ENCODE measurements at places on chromosomes 5 and 9. TPM values are rescaled to one million over a fixed set of nuclear protein-coding genes. Genes with fewer than 3 reads are reported as not detected.

The NOXA1 gene
- 0.88 TPM for total RNA-seq

The SLC6A18 gene
- not detected for total RNA-seq

The IRX2 gene
- total RNA-seq: 18.2 TPM

The PCSK1 gene
- not detected for total RNA-seq

The REEP2 gene
- total RNA-seq: 3.0 TPM

The SNX30 gene
- total RNA-seq: 9.6 TPM

The SLCO4C1 gene
- 0.99 TPM for total RNA-seq

GRCh38 chr5:56498759-56499395, 265.7 kb upstream of the ANKRD55 start:
- no peak for DNase-seq

GRCh38 chr5:20683241-20683940, 695.4 kb upstream of the CDH18 start:
- no peak for DNase-seq

- no peak for DNase-seq
Observed at GRCh38 chr9:84061613-84062193, 81.1 kb downstream of the RMI1 start.

GRCh38 chr9:35729700-35730485, 2.1 kb downstream of the TLN1 start:
- DNase-seq: peak; percentile 81

DNA sequence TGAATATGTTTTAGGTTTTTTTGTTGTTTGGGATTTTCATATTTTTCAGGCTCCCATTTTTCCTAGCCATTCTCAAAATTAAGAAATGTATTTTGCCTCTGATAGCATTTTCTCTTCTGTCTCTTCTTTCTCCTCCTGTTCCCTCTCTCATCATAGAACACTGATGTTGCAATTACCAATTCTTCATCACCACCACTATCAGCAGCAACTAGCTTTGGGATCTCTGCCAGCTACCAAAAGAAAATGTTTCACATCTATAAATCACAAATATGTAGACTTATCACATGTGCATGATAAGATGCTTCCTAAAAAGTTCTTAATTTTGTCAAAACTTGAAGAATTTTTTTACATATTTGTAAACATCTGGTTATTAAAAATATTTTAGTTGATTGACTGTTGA, 887.1 kb downstream of the MAT2B start:
- DNase-seq: no peak

DNA sequence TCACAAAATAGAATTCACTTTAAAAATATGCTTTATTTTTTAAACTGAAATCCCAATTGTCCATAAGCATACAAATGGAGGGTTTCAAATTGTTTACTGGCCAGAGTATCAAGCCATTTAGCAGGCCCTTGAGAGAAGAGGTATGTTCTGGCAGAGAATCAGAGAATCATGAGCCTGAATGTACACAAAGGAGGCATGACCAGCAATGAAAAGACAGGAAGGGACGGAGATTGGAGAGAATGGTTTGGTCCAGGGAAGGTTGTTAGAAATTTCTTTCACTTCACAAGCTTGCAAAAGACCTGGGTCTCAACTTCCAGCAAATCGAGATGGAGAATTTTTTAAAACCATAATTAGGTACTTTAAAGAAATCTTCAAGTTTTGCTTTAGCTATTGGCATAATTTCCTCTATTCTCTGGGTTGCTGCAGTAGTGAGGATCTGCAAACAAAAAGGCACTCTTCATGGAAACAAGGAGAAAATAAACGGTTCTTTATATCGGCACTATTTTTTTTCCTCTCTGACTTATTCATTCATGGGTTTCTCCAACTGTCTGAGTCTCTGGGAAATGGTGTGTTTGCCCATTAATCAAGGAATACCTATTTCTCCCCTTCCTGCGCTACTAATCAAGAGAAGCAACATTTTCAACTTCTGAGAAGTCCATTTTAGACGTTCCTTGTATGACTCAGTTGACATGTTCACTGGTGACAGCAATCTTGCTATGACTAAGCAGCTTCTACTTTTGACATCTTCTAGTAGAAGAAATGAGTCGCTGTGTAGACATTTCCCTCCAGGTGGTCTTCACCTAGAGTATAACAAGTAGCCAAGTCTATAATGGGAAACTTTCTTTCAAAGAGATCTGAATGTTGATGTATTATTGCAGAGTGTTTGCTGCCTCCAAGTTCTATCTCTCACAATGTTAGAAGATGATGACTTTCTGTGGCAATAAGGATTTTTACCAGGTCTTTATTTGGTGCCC, 23.1 kb upstream of the ERCC6L2 start:
- peak; percentile 65 for DNase-seq

GRCh38 chr5:104347119-104347708, 784.6 kb upstream of the NUDT12 start:
- peak; percentile 18 for DNase-seq

DNA sequence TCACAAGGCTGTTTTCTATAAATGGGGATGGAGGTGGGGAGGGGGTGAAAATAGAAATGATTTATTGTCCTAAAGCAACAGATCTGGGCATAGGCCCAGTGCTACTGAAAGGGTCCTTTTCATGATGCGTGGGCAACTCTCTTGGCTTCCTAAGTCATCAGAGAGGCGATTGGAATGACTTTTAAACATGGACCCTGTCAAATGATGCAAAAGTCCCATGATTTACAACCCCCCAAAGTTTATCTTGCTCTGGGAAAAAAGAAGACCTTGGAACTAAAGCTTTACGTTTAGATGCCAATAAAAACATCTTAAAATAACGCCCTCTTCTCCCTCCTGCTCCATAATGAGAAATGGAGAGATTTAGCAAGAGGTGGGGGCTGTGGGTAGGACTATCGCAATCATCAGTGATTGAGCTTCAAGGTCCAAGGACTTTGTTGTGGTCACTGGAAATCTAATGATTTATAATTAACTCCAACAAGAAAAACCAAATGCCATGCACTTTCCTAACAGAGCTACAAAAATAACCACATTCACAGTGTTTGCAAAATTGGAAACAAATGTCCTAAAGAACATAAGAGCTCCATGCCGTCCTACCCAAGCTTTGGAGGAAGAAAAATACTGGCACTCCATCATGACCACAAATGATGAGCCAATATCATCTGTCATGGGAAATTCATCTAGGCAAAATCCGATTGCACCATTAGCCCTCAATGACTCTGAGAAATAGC, 167.5 kb upstream of the CLINT1 start:
- no peak for DNase-seq

GRCh38 chr5:55066277-55066676, 36.2 kb upstream of the GZMA start:
- no peak for DNase-seq

DNA sequence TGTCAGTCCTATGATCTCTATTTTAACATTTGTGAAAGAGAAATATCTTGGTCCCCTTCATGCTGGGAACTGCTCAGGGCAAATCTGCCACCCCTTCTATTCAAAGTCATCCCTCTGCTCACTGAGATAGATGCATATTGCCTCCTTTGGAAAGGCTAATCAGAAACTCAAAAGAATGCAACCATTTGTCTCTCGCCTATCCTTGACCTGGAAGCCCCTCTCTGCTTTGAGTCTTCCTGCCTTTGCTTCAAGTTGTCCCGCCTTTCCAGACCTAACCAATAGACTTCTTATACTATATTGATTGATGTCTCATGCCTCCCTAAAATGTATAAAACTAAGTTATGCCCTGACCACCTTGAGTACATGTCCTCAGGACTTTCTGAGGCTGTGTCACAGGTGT, 97.0 kb downstream of the PSAT1 start:
- no peak for DNase-seq

- no peak for DNase-seq
Observed at GRCh38 chr9:77961541-77961940, 70.1 kb downstream of the GNAQ start.

- DNase-seq: no peak
Observed at GRCh38 chr5:56270568-56271392, 37.6 kb upstream of the ANKRD55 start.

DNA sequence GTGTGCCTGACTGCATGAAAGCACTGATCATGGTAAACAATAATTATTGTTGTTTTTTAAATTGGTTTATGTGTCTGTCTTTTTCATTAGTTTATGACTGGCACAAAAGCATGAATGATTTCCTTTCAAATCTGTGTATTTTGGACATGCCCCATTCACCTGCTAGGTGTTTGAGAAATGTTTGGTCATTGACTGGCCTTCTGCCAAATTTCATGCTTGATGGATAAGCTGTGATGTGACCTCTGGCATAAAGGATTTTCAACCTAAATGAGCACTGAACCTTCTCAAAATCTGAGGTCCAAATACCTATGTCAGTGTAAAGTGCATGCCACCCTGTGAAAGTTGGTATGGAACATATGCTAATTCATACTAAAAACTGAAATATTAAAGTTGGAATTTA, 204.5 kb downstream of the BRINP1 start:
- DNase-seq: no peak

DNA sequence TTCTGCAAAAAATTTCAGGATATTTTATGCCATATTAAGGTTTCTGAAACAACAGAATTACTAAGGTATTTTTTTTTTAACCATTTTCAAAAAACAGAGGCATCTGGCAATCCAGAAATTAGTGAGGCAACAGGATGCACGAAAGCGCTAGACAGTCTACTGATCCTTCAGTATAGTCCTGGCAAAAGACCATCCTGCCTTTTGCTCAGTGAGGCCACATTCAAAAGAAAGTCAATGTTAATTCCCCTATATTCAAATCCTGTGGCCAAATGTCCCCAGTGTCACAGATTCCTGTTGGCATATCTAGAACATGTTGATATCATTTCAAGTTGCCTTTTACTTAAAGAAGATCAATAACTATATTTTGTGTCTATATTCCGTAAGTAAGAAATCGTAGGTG, 13.1 kb upstream of the NFIB start:
- DNase-seq: no peak

Data from foreskin keratinocyte (primary cell).